Glomerular endothelial cell (primary cell): ENCODE measurements at places on chromosomes 3 and 15.

GRCh38 chr15:35974052-35974451 lies 428.1 kb upstream of the DPH6 start:
- no peak for DNase-seq

DNA sequence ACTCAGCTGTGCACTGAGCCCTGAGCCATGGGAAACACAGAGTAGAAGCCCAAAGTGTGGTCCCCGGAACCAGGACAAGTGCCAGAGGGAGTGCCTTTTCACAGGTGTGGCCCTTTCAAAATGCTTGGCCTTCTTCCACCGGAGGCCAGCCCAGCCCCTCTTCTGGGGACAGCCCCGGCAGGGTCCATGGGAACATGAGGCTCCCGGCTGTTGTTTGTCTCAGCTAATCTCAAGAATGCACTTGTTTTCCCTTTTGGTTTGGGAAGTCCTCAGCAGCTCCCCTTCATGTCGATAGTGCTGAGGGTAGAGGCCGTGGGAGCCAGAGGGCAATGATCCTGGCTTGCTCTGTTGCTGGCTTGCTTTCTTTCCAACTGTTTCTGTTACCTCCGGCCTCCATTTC lies 91.1 kb upstream of the MRPS22 start:
- DNase-seq: no peak

DNA sequence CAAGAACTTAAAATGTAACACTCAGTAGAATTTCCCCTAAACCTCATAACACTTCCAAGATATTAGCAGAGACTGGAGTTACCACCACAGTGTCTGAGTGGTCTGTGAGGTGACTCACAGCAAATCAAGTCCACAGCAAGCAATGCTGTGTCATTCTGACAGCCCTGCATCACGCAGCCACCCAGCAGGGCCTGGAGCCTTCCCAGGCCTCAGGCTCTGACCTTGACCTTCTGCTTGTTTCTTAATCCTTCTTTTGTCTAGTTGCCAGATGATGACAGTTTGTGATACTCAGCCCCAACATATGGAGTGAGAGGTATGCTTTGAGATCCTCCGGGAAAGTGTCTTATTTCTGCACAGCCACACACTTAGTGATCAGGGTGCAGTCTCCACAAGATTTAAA lies 82.5 kb downstream of the TOP2B start:
- DNase-seq: no peak

DNA sequence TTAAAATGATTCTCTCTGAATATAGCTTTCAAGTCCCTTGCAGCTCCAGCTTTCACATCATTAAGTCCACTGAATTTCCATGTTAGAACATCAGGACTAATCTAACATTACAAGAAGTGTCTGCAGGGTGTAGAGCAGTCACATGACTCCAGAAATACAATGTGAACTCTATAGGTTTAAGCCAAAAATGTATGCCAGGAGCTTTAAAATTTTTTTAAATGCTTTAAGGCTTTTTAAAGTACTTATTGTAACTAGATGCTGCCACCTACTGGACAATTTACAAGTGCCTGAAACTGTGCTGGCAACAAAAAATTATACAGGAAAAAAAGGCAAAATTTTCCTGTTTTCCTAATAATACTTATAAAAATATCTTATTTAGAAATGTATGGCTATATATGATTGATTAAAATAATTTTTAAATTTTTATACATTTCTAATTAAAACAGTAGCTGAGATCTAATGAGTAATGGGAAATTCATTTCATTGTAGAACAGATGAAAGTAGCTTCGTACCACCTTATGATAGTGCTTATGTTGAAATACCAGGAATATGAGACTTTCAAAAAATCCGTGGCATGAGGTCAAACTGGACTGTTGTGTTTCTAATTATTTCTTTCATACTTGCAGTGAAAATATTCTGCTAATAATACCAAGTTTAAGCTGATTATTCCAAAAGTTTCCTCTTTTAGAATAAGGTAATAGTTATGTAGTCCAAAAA lies 25.7 kb downstream of the FSIP1 start:
- DNase-seq: peak; percentile 62

GRCh38 chr3:139433089-139433488 lies 43.2 kb downstream of the RBP2 start:
- DNase-seq: no peak

DNA sequence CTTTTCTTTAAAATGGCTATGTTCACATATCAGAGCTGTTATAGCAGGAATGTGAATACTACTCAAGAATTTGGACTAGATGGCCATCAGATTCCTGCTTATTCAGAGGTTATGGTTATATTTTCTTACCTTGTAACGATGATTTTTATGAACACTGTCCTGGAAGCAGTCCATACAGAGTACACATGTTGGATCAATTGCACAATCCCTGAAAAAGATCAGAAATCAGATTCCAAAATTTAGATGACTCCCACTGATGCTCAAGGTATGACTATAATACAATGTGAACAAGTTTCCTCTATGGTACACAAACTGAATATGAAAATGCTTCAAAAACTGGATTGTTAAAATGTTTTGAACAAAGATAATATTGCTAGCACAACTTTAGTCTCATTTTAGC lies 23.3 kb downstream of the UBR1 start:
- no peak for DNase-seq

DNA sequence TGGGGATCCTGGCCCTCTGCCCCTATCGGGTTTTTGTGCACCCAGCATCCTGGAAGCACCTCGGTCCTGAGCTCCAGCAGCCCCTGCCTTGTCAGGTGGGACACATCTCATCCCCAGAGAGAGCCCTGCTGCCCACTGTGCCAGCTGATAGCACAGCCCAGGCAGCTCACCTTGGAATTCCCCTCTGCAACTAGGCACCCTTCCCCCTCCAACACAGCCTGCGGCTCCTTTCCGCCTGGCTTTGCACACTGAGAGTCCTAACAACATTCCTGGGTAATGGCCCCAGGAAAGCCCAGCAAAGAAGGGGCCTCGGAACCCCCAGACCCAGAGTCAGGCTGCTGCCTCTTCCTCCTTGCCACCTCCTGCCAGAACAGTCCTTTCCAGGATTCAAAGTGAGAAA lies 5.9 kb downstream of the HCN4 start:
- DNase-seq: no peak

- no peak for DNase-seq
These were observed 45.4 kb downstream of the TM4SF4 start for GRCh38 chr3:149519912-149520311.

DNA sequence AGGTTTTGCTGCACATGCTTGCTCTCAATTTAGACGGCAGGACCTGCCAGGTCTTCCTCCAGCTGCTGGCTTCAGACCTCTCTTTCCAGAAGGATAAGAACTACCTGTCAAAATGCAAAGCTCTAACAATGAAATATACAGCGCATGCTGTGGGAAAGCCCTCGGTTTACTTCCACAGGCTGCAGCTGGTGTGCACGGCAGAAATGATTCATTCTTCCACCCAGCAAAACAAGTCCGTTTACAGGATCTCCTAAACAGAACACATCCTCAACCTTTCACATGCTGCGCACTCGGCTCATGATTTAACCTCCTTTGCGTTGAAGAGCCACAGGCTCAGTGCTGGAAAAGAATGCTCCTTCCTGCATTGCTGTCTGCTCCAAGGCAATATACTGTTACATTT lies 92.4 kb upstream of the WNT5A start:
- DNase-seq: no peak

DNA sequence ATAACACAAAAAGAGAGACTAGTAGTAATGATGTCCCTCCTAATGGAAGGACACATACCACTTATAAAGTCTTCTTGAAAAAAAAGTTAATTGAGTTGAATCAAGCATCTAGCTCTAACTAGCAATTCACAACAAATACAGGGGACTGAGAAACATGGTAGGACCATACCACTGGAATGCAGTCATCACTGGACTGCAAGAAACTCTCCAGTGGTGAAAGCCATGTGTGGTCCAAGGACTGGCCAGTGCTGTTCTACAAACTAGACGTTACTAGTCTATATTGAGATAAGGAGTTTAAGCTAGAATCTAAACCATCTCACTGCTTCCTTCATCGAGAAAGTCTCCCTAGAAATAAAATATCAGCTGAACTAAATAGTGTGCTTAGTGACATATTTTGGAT lies 16.7 kb downstream of the FBN1 start:
- no peak for DNase-seq

DNA sequence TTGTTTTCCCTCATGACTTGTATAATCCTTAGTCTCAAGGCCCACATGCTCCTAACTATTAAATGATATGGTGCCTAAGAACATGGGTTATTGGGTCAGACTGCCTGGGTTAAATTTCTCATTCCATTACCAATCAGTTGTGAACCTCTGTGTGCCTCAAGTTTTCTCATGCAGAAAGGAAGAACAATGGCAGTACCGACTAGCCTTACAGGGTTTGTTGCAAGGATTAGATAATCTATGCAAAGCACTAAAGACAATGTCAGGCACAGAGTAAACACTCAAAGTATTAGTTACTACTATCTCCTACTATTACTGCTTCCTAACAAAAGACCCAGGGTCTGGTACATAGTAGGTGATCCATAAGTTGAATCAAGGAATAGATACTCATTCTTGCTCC lies 12.2 kb downstream of the ADPGK start:
- DNase-seq: no peak

DNA sequence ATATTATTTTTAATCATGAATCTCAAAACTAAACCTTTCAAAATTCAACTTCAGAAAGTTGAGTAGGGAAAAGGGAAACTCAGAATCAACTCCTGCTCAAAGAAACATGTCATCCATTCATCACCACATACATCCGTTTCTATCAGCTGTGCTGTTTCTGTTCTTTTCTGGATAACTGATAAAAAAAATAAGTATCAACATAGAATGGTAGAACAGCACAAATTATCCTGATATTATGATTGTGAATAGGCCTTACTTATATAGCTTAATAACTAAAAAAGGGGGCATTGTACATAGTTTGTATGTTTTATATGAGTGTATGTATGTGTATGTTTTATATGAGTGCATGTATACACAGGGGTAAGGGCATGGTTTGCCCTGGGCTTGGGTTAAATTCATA lies 3.1 kb downstream of the TM4SF1 start:
- no peak for DNase-seq

DNA sequence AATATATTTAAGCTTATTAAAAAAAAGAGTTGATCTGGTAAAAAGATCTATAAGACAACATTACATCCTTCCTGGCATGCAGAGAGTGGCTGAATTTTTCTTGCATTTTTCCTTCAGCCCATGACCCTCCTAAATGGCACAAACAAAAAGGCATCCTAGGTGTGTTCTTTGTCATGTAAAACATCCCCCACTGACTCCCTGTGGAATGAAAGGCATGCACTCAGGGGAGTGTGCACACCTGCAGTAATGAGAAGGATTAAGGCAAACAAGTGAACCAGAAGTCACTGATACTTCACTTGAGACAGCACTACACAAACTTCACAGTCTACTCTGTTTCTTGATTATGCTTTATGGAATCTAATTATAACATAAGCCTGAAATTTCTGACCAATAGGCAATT lies 195.0 kb downstream of the RBMS3 start:
- no peak for DNase-seq

- DNase-seq: no peak
These were observed 326.6 kb upstream of the C2CD4B start for GRCh38 chr15:62491642-62492041.

- no peak for DNase-seq
These were observed 20.8 kb downstream of the GADL1 start for GRCh38 chr3:30873671-30874070.

DNA sequence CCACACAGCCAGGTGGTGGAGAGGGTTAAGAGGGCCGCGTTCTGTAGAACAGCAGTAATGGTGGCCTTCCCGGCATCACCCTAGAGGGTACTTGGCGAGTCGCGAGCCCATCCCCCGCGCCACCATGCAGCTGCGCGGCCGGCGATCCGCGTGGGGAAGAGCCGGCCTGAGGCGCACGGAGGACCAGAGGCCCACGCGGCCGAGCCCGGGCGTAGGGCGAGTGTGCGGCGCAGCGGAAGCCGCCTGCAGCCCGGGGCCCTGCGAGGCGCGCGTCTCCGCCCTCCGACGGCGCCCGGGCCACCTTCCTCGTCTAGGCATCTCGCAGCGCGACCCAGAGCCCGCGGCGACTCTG lies 423 bp downstream of the TKT start:
- DNase-seq: no peak

GRCh38 chr3:37050282-37050681 lies 57.0 kb downstream of the MLH1 start:
- DNase-seq: no peak

DNA sequence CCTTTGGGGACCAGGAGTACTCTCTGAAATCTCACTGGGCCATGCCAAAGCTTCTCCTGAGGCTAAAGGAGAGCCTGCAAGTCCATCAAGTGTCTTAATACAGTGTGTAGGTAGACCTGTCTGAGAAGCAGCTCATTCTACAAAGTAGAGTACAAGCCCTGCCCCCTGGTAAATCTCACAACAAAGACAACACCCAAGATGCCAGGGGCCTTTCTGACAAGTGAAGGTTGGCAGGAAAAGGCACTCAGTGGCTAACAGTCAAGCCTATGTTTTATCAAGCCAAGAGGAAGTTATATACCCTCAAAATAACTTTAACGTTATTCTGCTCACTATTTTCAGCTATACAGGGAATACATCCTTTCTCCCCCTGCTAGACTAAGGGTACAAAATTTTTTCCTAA lies 58.3 kb downstream of the NMNAT3 start:
- DNase-seq: no peak

DNA sequence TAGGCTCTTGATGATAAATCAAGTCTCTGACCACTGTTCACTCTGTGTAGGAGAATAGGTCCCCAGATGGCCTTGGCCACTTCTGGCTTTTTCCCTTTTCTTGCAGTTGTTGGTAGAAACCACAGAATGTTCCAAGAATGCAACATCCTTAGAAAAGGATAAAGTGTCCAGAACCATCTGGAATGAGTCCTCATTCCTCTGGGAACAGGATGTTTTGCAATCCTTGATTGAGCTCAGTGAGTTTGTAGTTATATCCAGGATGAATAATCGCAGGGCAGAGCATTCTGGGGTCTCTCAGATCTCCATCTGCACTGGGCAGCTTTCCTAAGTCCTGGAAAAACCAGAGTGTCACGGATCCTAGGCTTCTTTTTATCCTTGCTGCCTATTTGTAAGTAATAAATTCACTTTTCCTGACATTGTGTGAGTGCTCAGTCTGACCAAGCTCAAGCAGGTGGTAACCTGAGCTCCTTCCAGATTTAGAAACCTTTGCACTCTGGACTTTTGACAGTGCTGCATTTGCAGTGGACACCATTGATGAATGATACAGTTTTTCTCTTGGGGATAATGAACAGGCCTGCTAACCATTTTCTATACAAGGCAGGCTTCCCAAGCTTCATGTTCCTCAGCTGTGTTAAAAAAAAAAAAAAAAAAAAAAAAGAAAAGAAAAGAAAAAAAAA lies 1028.6 kb downstream of the OTOL1 start:
- DNase-seq: no peak

GRCh38 chr3:28347374-28348264 lies 902 bp upstream of the ZCWPW2 start:
- DNase-seq: no peak

GRCh38 chr3:84108442-84108971 lies 850.3 kb upstream of the CADM2 start:
- no peak for DNase-seq

DNA sequence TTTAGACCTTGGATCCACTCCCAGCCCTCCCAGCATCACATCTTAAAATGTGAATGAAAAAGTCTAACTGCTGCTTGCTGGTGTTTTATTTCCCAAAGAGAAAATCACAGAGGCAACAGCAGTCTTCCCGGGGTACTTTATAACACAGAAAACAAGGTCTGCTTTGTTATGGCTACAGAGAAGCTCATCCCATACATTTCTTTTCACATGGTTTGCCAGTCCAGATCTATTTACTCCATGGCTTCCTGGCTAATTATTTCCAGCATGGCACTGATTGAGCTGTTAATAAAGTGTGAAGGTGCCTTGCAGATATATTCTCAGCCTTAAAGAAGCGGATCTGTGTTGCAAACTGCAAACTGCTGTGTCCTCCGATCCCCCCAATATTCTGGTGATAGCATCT lies 466.1 kb upstream of the CFAP20DC start:
- no peak for DNase-seq
